ENCODE measurements at places on chromosomes 2 and 18.

GRCh38 chr18:50268022-50268747 is 1.9 kb upstream of the CFAP53 start:
- peak; percentile 93 for DNase-seq

- DNase-seq, result no peak
Observed at GRCh38 chr2:29202819-29203495, 87.7 kb downstream of the CLIP4 start.

DNA sequence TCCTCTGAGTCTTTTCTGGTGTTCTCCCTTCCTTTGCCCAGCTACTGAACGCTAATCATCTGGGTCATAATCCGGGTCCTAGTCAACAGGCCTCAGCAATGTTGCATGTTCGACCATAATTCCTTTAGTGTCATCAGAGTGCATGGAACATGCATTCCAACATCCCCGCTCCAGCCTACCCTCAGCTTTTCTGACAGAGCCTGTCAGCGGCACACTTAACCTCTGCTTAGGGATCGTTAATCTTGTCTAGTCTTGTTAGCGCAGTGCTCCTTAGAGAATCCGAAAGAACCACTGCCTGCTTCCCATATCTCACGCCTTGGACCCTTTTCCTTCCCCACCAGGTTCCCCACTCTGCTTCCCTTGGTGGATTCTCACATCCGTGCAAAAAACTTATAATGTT is 767.9 kb upstream of the ID2 start:
- no peak for DNase-seq

- DNase-seq, result no peak
Observed at GRCh38 chr18:12855916-12856315, 28.1 kb downstream of the PTPN2 start.

- DNase-seq, result peak; percentile 59
Observed at GRCh38 chr2:240431661-240432424, 3.6 kb upstream of the GPC1 start.

DNA sequence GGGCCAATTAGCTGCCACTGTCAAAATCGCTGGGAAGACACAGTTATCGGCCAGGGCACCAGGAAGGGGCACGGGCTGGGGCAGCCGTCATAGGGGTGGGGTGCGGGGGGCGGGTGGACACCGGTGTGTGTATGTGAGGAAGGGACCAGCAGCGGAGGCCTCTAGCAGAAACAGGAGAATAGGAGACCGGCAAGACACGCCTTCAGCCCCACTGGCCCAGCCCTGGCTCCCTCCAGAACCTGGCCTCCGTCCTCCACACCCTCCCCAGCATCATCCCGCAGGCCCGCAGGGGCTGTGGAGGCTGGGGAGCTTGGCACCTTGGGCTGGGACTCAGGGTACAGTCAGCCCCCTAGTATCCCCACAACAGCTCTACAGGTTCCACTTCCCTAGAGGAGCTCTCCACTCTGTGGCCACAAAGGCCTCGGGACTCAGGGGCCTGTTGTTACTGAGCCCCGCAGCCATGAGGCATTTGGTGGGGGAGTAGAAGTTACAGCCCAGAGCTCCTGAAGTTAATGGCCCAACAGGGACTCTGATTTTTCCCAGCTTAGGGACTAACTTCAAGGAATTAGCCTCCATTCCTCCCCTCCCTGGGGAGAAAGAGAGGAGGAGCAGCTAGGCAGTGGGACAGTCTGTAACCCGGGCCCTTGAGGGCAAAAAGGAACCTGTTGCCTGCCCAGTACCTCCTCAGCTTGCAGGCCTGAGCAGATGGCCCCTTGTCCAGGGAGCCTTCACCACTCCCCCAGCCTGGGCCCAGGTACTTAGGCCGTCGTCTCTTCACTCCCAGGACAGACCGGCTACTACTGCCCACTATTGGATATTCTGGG is 19.9 kb downstream of the SH2D6 start:
- no peak for DNase-seq

GRCh38 chr2:202817771-202818170 is 53.8 kb downstream of the ICA1L start:
- no peak for DNase-seq

DNA sequence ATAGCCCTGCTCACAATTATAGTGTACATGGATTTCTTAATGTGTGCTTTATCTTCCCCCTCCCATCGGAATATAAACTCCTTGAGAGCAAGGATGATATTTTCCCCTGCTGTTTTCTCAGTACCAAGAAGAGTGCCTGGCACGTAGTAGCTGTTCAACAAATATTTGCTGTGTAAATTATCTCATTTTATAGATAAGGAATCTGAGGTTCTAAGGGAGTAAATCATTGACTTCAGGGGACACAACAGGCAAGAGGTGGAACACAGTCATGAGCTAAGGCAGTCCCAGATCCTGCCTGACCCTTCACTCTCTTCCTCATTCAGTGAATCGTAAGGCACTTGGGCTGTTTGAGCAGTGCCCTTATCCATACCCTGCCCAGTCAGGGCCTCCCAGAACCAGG is 187.3 kb upstream of the TNP1 start:
- DNase-seq, result no peak

- no peak for DNase-seq
Observed at GRCh38 chr18:63373161-63373560, 6.2 kb upstream of the KDSR start.

DNA sequence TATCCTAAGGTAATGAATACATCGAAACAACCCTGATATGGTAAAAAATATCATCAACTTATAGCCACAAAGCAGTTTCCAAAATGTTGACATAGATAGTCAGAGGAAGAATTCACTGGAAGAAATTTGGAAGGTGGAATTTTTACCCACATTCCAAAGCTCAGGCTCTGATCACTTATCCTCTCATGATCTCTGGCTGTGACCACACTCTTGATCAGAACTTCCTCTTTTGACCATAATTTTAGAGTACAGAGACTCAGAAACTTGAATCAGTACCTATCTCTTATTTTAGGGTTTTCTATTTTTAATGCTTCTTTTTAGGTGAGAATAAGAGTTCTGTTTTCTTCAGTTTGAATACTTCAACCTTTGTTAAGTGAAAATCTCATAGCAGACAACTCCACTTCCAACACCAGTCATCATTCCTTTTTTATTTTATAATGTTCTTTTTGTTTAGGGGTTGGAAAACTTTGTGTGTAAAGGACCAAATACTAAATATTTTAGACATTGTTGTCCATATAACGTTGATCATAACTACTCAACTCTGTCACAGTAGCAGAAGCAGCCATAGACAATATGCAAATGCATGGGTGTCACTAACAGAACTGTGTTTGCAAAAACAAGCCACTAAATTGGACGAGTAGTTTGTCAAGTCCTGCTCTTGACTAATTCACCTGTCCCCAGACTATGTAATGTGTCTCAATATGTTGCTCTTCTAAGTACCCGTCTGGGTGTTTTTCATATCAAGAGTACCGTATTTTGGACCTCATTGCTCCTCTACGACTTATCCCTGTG is 891.6 kb upstream of the CRIM1 start:
- no peak for DNase-seq

- no peak for DNase-seq
Observed at GRCh38 chr2:232761301-232761907, 15.0 kb downstream of the KCNJ13 start.

- DNase-seq, result no peak
Observed at GRCh38 chr18:57230861-57231585, 84.1 kb downstream of the BOD1L2 start.

DNA sequence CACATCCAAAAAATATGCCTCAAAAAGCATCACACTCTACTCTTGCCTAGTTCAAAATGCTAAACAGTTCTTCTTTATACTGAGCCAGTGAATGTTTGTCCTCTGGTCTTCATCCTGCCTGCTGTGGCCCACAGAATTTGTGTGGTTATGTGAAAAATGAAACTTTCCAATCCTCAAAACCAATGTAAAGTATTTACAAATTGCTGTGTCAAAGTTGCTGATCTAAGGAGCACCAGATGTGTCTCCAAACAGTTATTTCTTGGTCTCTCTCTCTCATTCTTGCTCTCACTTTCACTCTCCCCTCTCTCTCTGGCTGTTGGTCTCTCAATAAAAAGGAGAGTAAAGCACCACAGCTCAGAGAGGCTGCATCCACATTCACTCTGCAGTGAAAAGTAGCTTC is 23.0 kb downstream of the EPHA4 start:
- DNase-seq, result no peak

- DNase-seq, result peak; percentile 55
Observed at GRCh38 chr2:121276341-121276740, 8.7 kb downstream of the TFCP2L1 start.

DNA sequence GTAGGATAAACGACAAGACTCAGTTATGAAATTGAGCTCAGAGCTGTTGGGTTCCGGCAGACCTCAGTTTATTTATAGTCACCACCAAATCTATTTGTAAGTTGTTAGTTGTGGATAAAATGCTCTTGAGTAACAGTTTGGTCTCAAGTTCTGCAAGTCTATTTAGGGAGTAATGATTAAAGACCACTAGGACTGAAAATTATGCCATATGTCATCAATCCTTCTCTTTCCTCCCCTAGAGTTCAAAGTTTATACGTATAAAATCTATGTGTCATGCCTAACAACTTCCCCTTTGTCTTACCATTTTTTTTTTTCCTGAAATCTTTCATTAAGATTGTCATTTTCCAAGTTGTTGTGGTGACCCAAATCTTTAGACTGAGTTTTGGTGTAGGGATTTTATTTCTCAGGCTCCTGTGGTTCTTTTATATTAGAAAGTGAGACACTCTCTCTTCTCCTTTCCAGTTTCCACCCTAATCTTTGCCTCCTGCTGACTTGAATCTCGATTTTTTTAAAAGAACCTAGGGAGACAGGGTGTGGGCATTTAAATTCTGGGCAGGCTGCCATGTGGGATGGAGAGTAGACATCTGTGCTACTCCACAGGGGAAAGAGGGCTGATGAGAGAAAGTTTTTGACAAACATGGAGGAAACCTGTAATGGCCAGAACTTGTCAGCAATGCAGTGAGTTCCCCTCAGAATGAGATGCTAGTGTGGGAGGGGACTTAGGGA is 51.0 kb downstream of the LAMA3 start:
- no peak for DNase-seq

- no peak for DNase-seq
Observed at GRCh38 chr2:215465256-215465655, 29.4 kb upstream of the FN1 start.

- peak; percentile 29 for DNase-seq
Observed at GRCh38 chr18:46427216-46427995, 229.6 kb downstream of the LOXHD1 start.

GRCh38 chr18:78482378-78482777 is 497.2 kb upstream of the SALL3 start:
- no peak for DNase-seq

DNA sequence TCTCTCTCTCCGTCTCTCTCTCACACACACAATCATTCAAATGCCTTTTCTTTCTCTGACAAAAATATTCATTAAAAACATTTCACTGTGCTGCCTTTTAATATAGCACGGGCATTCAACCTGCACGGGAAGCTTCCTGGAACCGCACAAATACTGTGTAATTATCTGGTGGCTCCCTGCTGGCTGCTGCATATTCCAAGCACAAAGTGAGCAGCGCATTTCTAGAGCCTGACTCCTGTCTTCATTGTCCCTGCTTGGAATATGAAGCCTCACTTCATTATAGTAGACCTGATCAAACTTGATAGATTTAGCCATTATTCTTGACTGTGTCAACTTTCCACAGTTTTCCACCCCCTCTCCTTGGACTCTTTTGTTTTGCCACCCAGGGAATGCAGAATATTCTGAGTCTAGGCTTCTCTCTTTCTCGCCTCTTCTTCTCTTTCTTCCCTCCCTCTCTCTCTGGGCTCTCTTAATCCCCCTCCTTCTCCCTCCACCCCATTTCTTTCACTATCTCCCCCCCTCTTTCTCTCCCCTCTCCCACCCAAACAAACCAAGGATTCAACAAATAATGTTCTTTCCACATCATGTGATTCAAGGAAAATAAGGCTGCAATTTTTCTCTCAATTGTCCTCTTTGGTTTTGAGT is 672.1 kb upstream of the FANCL start:
- no peak for DNase-seq

GRCh38 chr2:134290358-134290757 is 36.5 kb downstream of the MGAT5 start:
- DNase-seq, result no peak

- DNase-seq, result no peak
Observed at GRCh38 chr2:37377187-37377532, 32.7 kb downstream of the QPCT start.

- no peak for DNase-seq
Observed at GRCh38 chr2:32699151-32699550, 71.3 kb downstream of the TTC27 start.

GRCh38 chr2:226782092-226782713 is 17.4 kb downstream of the IRS1 start:
- no peak for DNase-seq

DNA sequence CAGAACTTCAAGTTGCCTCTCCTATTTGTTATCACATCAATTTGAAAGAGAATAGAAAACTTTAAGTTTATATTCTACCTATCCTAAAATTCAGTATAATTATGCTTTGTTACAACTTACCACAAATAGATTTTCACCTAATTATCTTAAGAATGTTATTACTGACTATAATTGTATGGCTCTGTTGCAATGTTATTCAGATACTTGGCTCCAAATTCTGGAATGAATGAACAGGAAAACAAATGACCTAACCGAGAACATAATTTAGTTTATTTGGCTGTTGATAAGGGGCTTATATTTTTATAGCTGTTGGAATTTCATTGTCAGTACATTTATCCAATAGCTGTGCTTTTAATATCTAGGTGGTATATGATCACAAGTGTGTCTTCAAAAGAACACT is 173.2 kb upstream of the GULP1 start:
- no peak for DNase-seq

DNA sequence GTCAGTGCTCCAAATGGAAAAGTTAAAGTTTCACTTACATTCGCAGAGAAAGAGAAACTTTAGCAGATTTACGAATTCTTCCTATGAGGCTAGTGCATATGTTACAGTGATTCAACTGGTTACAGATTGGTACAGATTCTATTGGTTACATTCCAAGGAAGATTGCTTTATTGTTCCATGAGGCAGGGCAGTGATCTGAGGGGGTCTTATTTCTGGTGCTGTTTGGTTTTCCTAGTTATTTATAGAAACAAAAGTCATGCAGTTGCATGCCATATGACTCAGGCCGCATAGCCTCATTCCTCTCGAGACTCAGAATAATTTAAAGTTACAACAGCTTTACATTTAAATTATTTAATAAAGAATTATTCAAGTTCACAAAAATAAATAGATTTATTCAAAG is 385.4 kb upstream of the SYT4 start:
- DNase-seq, result no peak

DNA sequence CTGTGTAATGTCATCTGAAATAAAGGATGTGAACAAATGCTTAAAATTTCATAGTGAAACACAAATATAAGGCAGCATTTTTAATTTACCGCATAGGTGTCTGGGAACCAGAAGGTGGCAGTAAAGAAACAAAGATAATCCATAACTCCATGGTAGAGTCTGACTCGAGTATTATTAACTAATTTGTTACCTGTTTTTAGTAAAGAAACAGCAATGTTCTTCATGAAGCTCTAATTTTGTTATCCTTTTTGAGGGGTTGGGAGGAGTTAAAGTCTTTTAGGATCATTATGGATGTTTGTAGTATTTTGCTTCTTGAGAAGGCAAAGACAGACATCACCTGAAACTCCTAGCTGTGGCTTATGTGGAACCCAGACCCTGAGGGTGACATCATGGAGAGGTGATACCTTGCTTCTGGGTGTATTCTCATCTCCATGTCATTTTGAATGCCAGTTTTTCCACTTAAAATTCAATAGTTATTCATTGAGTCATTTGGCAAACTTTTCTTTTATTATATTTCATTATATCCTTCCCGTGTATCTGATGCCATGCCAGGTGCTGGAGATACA is 286.2 kb upstream of the EPAS1 start:
- no peak for DNase-seq

Measured in posterior cingulate gyrus (tissue), 11 donors.